ENCODE measurements at places on chromosomes 3 and 15.

GRCh38 chr15:33104212-33104611 is 90.3 kb downstream of the FMN1 start:
- DNase-seq: no peak

DNA sequence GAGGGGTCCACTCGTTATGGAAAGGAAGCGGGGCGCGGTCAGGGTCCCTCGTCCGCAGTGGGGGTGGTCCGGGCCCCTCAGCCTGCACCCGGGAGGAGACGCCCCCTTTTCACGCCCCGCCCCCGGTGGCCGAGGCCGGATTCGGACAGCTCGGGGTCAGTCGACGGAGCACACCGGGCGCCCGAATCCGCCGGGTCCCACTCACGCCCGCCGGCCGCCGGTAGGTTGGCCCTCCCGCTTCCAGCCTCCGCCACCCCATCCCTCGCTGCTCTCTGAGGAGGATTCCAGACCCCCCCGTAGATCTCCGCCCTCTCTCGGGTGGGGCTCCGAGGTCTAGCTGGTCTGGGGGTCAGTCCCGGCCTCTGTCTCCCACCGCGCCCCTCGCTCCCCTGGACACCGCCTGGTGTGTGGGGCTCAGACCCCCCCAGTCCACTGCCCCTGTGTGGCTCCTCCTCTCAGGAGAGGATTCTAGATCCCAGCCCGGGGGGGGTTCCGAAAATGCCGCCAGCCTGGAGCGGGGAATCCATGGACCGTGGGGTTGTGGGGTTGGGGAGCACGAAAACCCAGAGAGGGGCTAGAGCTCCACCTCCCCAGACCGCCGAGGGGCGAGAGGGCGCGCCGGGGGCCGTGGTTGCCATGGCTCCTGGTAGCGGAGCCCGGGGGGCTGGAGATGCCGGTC is 725 bp downstream of the CHL1 start:
- peak; percentile 62 for DNase-seq

- DNase-seq: no peak
These were observed 14.6 kb downstream of the NUSAP1 start for GRCh38 chr15:41347236-41347635.

DNA sequence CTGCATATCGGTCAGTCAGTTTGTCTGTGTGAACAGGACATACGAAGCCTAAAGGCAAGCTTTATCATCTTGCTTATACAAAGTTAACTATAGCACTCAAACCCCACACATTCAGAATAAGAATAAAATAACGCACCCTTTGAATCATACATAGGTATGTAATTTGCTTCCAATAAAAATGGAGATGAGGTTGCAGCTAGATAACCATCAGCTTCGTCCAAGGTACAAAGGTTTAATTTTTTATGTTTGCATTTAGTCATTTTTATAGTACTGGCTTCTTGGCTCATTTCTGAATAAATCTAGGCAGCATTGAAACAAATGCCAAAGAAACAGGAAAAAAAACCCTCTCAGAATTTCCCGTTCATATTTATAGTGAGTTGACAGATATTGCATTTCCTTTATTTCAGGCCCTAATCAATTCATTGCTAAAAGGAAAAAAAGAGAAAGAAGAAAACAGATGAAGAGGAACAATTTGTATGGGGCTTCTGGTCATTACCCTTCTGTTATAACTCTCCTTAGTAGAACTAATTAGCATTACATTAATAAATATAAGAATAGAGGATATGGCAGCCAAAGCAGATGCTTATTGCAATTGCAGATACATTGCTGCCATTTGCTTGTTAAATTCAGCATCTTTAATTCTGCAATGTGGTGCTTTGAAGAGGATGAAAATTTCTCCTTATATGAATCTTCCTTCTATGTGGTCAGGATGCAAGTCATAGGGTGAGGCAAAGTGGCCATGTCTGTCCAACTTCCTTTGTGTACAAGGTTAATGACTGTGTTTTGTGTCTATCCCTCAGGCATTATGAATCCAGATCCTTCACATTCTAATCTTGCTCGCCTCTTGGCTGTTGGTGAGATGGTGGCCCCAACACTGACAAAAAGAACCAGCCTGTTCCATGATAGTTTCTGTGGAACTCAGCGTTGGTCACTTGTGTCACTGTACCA is 550.0 kb downstream of the AGBL1 start:
- no peak for DNase-seq
